ENCODE measurements at places on chromosomes 1 and 21.

GRCh38 chr1:222097588-222097987, 355.7 kb upstream of the DUSP10 start:
- DNase-seq: no peak

- no peak for DNase-seq
Measured at GRCh38 chr1:183583466-183583865, 6.8 kb downstream of the NCF2 start.

GRCh38 chr1:201383647-201384405, 6.3 kb upstream of the TNNT2 start:
- no peak for DNase-seq

- no peak for DNase-seq
Measured at GRCh38 chr1:159208175-159208825, 3.6 kb downstream of the ACKR1 start.

GRCh38 chr1:107480548-107481415, 339.9 kb downstream of the NTNG1 start:
- peak; percentile 20 for DNase-seq

DNA sequence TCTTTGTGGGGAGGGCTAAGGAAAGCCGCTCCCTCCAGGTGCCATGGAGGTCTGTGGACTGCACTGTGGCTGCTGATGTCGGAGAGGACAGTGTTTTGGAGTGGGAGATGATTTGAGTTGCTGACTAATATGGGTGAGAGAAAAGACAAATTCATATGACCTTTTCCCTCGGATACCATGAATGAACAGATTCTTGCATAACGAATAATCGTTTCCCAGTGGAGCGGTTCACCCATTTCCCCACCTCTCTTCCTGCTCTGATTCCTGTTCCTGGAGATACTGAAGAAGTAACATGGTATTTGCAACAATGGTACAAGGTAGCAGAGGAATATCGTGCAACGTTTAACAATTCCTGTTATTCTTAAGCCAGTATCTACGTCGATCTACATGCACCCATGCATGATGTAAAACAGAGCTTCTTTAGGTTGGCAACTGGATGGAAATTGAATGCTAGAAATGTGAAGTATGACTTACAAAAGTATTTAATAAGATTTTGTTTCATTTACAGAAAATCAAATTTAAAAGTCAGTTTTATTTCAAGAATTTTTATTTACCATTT, 227.1 kb downstream of the TOMM20 start:
- no peak for DNase-seq

DNA sequence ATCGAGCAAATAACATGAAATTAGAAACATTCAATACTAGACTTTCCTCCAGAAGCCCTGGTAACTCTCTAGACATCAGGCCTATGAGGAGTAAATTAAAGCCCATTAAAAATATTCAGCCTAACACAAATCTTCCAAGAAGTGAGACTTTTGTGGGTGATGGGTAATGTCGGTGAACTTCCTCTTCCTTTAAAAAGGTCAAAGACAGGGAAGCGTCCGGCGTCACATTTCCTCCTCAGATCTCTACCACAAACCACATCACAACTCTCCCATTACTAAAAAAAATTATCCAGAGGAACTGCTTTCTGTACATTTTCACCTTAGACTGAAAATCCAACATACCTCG, 1.4 kb downstream of the EIF4G3 start:
- no peak for DNase-seq

- no peak for DNase-seq
Measured at GRCh38 chr1:2527556-2527860, 1.1 kb upstream of the PANK4 start.

DNA sequence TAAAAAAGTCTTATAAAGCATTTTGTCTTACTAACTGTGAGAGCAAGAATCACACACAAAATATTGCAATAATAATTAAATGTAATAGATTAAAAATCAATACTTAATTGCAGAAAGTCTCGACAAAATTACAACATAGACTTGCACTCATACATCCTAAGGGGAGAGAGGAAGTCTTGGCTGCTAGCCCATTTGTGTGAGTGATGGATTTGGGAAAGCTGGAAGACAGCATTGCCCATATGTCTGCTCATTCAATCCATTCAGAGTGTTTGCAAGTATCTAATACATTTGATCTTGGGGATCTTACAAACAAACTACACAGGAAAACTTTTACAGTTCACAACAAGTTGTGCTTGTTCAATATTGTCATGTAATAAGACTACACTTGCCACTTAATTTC, 140.5 kb downstream of the COL11A1 start:
- no peak for DNase-seq

GRCh38 chr21:31666445-31667010, 7.0 kb downstream of the SOD1 start:
- DNase-seq: no peak

DNA sequence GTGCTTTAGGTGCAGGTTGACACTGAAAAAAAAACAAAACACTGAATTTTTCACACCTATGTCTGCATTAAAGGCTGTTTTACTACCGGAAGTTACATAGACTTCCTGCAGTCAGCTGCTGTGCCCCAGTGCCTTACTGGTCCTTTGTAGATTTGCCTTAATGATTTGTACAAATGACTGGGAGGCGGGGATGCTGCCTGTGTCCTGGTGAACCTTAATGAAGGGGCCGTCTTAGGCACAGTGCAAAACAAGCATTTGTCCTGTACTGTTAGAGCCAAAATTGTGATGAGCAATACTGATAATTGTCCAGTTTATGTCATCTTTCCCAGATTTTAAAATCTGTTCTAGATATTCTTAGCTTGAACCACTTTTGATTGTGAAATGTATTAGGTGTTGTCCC, 90.9 kb upstream of the PGD start:
- no peak for DNase-seq

DNA sequence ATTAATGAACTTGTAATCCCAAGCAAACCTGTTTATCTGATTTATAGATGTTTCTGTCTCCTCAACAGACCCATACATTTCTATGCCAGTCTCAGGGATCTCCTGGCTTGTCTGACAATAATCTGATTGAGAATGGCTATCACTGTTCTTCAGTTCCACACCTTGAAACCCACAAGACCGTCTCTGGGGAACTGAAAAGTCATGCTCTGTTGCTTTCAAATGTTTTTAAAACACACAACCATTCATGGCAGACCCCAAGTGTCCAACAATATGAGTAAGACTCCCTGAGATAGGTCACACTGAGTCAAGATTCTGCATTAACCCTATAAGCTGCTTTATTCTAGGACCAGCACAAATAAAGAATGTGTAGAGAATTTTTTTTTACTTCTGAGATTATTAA, 611.2 kb upstream of the PLXNA2 start:
- peak; percentile 43 for DNase-seq

All from GM06990 (cell line).